Cardiac atrium fibroblast (primary cell): ENCODE measurements at places on chromosomes 2 and 18. TPM values are rescaled to one million over a fixed set of nuclear protein-coding genes. Genes with fewer than 3 reads are reported as not detected.

Gene TMEM200C
- total RNA-seq = not detected in 2 replicates

Gene FAP
- 5.1 and 12.8 TPM in 2 replicates for total RNA-seq

Gene SETBP1
- total RNA-seq = 1.4 and 2.3 TPM in 2 replicates

Gene SIX2
- 16.1 and 19.1 TPM in 2 replicates for total RNA-seq

Gene CRYGD
- total RNA-seq = not detected in 2 replicates
